ENCODE measurements at places on chromosomes 7 and 10. TPM values are rescaled to one million over a fixed set of nuclear protein-coding genes. Genes with fewer than 3 reads are reported as not detected.

GRCh38 chr7:29511337-29511736, 52.3 kb upstream of the PRR15 start:
- no peak for DNase-seq

- no peak for DNase-seq
Observed at GRCh38 chr7:54813398-54813797, 54.4 kb upstream of the SEC61G start.

DNA sequence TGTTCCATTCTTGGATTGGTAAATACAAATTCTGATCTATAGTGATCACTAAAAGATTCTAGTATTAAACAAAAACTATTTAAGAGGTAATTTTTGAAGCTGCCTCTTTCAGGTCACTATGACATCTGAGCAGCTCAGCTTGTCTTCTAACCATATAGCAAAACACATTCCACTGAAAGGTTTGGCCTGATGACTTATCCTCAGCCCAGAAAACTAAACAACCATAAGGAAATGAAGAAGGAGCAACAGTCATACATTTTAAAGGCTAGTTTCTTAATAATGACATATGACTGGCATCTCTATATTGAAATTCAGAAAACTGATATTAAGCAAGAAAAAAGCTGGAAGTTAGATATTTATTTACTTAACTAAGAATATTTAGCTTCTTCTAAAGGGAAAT, 24.6 kb downstream of the NT5C2 start:
- peak; percentile 9 for DNase-seq

GRCh38 chr7:94314413-94315410, 80.0 kb upstream of the COL1A2 start:
- no peak for DNase-seq

The SH3PXD2A gene
- polyA plus RNA-seq: 25.5 TPM
